ENCODE measurements at places on chromosomes 3 and 15.

DNA sequence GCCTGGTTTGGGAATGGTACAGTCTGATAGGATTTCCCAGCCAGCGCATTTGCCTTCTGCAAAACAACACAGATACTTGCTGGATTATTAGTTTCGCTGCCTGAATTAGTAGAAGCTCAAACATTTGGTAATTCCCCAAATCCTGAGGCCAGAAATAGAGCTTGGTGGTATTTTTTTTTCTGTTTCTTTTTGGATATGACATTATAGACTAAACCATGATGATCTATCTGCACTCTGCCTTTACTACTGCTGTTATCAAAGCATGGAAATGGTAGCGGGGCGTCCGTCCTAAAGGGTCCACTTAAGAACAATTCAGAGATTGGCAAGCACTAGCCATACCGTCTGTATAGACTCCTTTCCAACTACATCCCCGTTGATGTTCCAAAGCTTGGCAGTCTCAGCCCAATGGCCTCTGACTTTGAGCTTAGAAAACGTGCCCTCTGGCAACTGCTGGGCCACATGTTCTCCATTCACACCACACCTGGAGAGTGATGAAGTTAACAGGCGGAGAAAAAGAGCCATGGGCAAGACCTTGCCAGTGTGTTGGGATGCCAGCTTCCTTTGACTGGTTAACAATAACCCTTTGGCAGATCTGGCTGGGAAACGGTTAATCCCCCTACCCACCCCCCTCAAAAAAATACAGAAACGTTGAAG is 241.0 kb upstream of the NR2F2 start:
- no peak for DNase-seq

DNA sequence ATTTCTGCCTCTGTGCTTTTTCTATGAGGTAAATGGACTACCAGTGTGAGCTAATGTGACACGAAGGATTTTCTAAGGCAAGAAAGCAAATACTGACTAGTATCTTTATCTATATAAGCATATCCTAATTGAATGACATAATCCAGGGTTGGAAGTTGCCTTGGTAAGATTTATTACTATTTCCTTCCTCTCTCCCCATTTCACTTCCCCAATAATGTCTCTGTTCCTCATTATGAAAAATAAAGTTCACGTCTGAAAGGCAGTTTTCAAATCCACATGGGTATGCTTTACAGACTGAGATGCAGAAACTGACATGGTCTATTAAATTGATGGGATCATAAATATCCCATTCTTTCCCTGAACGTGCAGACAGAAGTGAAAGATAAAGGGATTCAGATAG is 86.0 kb downstream of the DTWD1 start:
- DNase-seq: no peak

DNA sequence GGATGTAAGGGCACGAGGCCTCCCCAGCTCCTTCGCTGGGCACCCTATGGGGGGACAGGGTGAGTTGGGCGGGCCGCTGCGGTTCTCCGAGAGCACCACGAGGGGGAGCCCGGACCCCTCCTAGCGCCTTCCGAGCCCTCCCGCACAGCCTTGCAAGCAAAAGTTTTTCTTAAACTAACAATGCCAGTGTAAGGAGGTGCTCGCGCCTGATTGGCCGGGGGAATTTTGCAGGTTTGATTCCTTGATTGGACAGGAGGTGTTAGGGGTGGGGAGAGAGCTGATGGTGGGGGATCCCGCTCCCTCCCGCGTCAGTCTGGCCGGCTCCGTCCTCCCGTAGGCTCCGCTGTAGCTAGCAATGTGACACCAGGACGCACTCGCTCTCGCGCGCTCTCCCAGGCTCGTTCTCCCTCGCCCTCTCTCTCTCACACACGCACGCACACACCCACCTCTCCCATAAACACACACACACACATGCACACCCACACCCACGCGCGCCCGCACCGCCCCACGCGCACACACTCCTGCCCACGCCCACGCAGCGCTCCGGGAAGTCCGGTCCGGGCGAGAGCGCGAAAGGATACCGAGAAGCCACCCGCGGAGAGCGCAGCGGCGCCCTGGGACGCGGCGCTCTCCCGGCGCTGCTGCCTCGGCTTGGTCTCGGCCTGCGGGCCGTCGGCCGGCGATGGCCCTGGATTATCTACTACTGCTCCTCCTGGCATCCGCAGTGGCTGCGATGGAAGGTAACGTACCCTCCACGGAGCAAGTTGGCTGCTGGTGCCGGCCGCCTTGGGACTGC is at the start of gene EPHB1:
Gene EPHB1 (plus strand): TSS at position 311 of the 796 bp plus-strand sequence.
- DNase-seq: peak; percentile 87

GRCh38 chr15:76190751-76191538 is 120.3 kb downstream of the ETFA start:
- peak; percentile 95 for DNase-seq

DNA sequence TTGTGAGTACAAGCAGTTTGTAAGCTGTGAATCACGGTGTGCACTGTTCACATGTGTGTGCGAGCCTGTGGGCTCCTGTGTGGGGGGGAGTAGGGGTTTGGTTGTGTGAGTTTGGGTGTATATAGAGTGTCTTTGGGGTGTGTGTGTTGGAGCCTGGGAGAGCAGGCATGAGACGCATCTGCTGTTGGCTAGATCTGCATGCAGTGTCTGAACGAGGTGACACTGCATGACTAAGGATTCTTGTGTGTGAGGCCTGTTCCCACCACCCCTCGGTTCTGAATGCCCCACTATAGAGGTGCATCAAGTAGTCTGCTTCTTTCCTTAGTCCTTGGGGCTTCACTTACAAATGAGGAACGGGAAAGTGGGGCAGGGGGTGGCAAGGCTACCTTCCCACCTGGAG is 68.4 kb downstream of the MAGEF1 start:
- DNase-seq: no peak

- DNase-seq: no peak
These were observed 115.2 kb upstream of the TLE3 start for GRCh38 chr15:70212963-70213315.

- DNase-seq: no peak
These were observed 120.3 kb upstream of the GOLGA8J start for GRCh38 chr15:29962407-29962806.

DNA sequence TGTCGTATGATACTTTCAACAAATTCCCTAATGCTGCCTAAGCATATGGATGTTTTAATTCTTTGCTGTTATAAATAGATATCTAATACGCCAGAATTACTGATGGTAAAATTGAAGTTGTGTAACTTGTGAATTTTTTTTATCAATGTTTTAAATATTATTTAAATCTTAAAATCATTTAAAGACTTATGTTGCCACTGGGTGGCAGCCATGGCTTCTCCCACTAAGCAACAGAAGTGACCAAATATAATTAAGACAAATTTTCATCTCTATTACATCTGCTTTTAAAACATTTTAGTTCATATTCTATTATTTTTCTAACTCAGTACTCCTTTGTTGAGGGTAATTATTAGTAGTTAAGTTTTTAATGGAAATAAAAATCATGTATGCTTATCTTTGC is 8.1 kb upstream of the IL20RB start:
- DNase-seq: no peak

GRCh38 chr3:188954590-188955208 is 217.1 kb upstream of the TPRG1 start:
- DNase-seq: peak; percentile 71

GRCh38 chr15:62231856-62232255 is 66.8 kb upstream of the C2CD4B start:
- DNase-seq: no peak

GRCh38 chr3:170555329-170555728 is 30.5 kb downstream of the SLC7A14 start:
- no peak for DNase-seq
